NCI-H1105 treated with DMSO at 0.1 percent for 48 hours (cell line): ENCODE measurements at places on chromosomes 1 and 21.

DNA sequence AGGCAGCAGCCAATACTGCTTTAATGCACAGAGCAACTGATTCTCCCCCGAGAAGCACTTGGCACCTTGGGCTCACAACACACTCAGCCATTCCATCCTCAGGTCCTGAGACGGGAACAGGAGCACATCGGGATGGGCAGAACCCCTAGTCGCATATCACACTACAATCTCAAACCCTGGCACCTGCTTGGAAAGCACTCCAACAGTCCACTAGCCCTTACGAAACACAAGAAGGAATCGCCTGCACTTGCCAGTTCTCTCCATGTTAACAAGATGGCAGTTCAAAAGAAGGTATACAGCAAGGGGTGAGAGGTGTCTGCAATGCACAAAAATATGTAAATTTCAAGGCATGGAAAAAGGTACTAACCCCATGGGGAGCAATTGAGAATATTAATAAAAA lies 21.4 kb downstream of the JAK1 start:
- no peak for DNase-seq

DNA sequence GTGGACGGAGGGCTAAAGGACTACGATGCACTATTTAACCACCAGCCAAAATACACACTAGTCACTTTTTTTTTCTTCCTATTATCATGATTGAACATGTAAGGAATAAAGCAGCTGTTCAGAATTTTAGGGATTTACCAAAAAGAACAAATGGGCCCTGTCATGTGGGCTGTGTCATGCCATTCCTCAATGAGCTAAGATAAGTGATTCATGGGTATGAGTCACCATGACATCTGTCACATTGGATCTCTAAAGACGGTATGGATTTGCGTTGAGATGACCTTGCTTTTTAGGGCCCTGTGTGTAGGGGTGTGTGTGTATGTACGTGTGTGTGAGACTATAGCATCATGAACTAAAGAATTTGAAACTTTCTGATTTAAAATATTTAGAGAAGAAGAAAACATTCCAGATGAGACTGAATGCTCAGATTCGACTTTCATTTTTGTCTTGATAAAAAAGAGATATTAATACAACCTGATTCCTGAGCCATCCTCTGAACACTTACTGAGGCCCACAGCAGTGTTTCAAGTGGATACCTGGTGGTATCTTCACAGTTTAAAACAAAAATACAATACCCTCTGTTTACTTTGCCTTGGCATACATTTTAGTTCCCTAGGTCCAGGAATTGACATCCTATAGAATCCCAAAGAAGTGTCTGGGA lies 246.1 kb upstream of the DUSP10 start:
- no peak for DNase-seq

- DNase-seq = no peak
Observed at GRCh38 chr21:45129189-45129923, 55.0 kb downstream of the ADARB1 start.

DNA sequence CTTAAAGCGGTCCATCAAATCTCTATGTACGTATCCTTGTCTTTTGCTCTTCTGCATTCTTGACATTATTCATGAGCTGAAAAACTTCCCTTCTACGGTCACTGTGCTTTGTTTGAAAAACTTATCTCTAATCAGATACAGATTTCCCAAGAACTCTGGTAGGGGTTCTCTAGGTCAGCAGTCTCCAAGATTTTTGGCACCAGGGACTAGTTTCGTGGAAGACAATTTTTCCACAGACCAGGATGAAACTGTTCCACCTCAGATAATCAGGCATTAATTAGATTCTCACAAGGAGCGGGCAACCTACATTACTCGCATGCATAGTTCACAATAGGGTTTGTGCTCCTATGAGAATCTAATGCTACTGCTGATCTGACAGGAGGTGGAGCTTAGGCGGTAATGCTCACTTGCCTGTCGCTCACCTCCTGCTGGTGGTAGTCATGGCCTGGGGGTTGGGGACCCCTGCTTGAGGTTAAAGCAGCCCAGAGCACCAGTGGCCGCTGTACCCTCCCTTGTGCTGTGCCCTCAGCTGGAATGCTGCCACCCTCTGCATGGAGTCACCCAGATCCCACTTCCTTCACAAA lies 30.8 kb downstream of the AK2 start:
- DNase-seq = no peak

DNA sequence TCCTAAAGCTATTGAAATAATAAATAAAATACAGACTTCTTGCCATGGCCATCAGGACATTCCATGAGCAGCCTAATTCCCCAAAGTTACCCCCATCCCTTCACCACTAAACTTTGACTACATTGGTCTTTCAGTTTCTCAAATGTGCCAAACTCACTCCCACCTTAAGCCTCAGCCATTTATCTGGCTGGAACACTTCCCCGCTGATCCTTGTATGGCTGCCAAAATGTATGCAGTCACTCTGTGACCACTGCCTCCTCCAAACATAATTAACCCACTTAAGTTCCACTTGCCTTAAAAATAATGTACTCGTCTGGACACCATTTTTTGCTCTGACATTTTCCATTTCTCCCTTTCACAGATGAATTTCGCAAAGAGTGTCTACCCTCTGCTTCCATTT lies 407.4 kb downstream of the NTNG1 start:
- DNase-seq = peak; percentile 86

- no peak for DNase-seq
Observed at GRCh38 chr1:213457733-213458132, 406.7 kb downstream of the RPS6KC1 start.

DNA sequence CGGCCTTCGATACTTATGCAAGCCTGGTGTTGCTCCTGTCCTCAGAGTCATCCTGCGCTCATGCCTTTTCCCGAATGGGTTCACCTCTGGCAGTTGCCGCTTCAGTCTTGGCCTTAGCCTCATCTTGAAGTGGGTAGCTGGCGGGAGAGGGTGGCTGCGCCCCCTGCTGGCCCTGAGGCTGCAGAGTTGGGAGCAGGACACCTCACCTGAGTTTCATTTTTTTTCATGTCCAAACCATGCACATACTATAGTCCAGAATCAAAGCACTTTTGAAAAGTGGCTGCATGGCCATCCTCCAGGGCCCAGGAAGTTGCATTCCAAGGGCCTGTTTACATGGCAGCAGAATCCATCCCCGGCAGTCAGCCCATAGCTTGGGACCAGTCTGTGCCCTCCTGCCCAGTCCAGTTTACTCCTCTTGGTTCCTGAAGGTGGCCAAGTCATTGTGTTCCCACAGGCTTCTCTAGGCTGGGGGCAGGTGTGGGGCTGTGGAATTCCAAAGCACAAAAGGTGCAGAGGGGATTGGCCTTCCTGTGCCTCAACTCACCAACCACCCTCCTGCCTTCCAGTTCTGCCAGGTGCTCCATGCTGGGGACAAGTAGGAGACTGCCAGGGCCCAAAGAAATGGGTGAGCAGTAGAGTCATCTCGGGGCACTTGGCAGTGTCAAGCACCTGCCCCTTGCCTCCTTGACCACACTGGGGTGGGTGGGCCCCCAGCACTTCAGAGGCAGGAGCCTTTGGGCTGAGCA lies 44.0 kb downstream of the YARS1 start:
- DNase-seq = peak; percentile 72

DNA sequence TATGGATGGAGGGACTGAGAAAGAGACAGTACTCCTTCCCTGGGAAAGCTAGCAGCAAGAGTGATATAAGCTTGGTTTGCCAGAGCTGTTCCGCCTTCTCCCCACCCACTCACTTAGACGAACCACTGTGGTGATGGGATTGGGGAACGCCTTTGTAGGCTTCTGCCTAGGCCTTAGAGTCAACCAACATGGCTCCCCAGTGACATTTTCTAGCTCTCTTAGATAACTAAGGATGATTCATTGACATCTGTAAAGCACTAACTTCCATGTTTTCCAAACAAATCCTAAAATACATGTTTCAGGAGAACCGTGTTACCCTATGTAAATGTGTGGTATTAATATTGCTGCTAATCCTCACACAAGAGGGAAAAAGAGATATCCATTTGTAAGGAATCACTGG lies 21.6 kb upstream of the SSX2IP start:
- no peak for DNase-seq

GRCh38 chr21:32698286-32698685 lies 29.5 kb downstream of the SYNJ1 start:
- no peak for DNase-seq

GRCh38 chr1:64060611-64061302 lies 142.7 kb upstream of the UBE2U start:
- DNase-seq = peak; percentile 5
